ENCODE measurements at places on chromosomes 6 and 20. TPM values are rescaled to one million over a fixed set of nuclear protein-coding genes. Genes with fewer than 3 reads are reported as not detected.

Gene BMP7
- 40.7 TPM for total RNA-seq

Gene COL21A1
- 4.4 TPM for total RNA-seq

Gene CALHM4
- not detected for total RNA-seq

Gene SIM1
- total RNA-seq = 0.11 TPM

Gene HLA-DOB
- total RNA-seq = 0.46 TPM

Gene TMEM244
- not detected for total RNA-seq

Gene TM9SF4
- total RNA-seq = 44.8 TPM

Gene IL17A
- total RNA-seq = not detected

Gene PPP1R3G
- total RNA-seq = 0.48 TPM

Data from WTC11 (cell line).